ENCODE measurements at places on chromosomes 11 and 22.

DNA sequence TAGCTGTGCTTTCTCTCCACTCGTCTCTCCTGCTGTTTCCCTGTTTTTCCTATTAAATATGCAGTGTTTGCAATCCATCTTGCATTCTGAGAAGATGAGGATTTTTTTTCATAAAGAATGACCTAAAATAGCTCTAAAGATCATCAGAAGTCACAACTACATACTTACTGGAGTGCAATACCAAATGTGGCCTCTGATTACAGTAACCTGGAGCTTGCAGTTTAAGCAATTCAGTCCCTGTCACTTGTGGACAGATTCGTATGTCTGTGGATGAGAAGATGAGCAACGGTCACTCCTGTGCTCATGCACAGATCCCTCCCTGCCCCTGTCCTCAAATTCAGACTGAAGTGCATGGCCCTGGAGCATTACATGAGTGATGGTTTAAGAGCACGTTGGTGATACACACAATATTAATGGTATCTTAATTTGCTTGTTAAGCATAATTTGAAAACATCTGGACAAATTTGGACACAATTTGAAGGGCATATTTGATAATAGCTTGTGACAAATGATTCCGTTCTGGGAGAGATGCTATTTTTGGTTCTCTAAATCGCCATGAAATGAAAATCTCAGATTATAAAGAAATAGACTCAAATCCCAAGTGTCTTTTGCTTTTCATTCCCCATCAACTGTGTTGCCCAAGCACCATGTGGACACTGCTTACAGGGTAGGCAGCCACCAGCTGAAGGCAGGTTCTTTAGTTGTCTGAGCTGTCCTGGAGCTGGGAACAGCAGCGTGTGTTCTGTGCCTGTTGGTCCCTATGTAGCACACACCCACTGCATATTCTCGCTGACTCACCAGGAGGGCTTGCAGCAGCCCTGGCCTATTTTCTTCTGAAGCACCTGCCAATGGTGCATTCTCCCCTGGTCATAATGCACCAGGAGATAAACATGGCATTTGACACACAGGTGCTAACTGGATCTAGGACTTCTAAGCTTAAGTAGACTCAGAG, 32.6 kb upstream of the PRAME start:
- DNase-seq = no peak

DNA sequence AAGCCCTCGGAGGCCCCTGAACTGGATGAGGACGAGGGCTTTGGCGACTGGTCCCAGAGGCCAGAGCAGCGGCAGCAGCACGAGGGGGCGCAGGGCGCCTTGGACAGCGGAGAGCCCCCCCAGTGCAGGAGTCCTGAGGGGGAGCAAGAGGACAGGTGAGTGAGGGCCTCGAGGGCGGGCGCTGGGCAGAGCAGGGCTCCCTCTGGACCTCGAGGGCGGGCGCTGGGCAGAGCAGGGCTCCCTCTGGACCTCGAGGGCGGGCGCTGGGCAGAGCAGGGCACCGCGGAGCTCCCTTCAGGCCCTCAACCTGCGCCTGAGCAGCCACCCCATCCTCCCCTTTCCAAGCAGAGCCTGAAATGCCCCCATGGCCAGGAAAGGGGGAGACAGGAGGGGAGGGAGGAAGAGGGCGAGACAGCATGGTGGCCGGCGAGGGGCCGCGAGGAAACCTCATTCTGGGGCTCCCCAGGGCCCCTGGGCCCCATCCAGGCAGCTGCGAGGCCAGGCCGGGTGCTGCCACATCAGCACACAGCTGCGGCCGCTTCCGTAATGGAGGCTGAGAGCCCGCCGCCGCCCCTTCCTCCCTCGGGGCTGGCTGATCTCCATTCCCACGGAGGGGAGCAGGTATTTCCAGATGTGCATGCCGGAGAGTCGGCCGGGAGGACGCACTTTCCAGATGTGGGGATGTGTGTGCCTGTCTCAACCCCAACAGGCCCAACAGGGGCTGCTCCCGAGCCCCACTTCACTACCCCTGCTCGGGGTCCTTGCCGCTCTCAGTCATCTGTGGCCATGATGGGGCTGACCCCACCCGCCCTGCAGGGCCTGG, 10.0 kb downstream of the PRR33 start:
- no peak for DNase-seq

GRCh38 chr11:73939096-73939495, 11.7 kb upstream of the DNAJB13 start:
- no peak for DNase-seq

- no peak for DNase-seq
Measured at GRCh38 chr11:134676516-134677287, 264.7 kb upstream of the B3GAT1 start.

- DNase-seq = no peak
Measured at GRCh38 chr22:40588726-40589125, 47.8 kb downstream of the MRTFA start.

- no peak for DNase-seq
Measured at GRCh38 chr22:36160499-36160942, at the start of gene APOL3. TSS of gene APOL3 (minus strand) at chr22:36160755. CDS start at chr22:36149055, 11,700 bp downstream.

GRCh38 chr22:40766956-40767355, 52.2 kb downstream of the SLC25A17 start:
- no peak for DNase-seq

- no peak for DNase-seq
Measured at GRCh38 chr11:57536947-57537619, at the start of gene SMTNL1. TSS of gene SMTNL1 (plus strand) at chr11:57537595. CDS start at chr11:57542643, 5,048 bp downstream.

DNA sequence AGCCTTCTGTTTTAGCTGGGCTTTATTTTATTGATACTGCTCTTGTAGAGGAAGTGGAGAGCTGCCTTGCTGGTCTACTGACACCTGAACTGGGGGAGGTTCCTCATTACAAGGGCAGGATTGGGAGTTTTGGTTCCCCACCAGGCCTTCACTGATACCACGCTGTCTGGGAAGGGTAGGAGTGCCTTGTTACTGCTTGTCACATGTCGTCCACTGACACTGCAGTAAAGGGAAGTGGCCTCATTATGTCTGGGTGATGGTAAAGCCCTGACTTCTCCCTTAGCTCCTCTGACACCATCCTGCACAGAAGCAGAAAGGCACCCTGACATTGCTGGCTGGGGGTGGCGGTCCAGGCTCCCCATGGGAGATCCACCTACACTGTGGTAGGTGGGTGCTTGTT, 38.7 kb upstream of the ELF5 start:
- no peak for DNase-seq

- no peak for DNase-seq
Measured at GRCh38 chr11:126591966-126592489, 236.5 kb downstream of the ST3GAL4 start.
